Ovary (tissue), 10 donors: ENCODE measurements at places on chromosomes 11 and 22. TPM values are rescaled to one million over a fixed set of nuclear protein-coding genes. Genes with fewer than 3 reads are reported as not detected.

DEAF1 gene
- total RNA-seq, result 34.1 TPM

DNA sequence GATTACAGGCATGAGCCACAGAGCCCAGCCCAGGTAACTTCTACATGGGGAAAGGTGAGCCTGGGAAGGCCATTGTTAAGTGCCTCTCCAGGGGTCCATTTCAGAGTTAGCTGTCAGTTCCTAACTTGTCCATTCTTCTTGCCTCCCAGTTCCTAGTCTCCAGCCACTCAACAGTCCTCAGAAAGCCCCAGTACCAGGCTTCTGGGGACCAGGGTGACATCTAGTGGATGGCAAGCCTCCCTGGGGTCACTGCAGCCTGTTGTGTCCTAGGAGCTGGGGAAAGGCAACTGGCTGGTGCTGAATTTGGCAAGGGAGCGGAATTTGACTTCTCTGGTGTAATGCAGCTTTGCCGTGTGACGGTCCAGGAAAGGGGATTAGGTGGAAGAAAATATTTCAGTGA lies 2.1 kb downstream of the LGALS12 start:
- no peak for DNase-seq

DNA sequence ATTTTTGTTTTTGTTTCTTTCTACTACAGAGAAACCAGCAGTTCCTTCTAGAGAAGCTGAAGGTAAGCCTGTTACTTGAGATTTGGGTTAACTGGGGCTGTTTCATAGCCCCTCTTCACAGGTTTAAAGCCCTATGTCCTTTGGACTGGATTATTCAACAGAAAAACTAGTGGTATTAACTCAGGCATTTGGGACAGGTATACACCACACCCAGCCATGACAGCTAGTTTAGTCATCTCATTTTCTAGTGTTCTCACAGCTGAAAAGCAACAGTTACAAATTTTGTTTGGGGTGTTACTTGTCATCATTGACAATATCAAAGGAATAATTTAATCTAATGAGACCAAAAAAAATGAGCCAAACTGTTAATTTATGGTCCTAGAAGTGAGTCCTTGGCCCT lies 14.0 kb downstream of the LAYN start:
- DNase-seq, result no peak

DNA sequence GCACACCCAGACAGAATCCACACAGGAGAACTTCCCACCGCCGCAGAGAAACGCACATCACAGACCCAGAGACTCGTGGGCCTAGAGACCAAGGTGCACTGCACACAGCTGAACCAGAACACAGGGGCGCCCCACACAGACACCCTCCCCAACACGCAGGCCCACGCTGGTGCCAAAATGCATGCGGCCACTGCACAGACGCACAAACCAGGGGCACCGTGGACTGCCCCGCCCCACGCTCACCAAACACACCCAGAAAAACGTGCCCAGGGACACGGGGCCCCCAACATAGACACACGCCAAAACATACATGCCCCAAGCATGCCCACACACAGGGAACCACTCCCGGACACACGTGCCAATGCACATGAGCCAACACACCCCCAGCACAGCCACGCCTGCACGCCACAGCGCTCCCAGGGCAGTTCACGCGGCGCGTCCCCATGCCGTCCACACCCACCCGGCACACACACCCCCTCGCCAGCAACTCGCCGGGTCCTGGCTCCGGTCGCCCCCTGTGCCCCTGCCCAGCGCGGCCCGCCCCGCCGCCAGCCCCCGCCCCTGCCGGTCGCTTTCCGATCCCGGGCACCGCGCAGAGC lies 7.8 kb downstream of the ELFN2 start:
- DNase-seq, result no peak

GRCh38 chr11:125333354-125334073 lies 162.6 kb downstream of the FEZ1 start:
- DNase-seq, result no peak

GRCh38 chr11:134370526-134371435 lies 39.0 kb downstream of the GLB1L2 start:
- DNase-seq, result no peak

GRCh38 chr11:20125927-20126326 lies 34.3 kb downstream of the DBX1 start:
- no peak for DNase-seq

GRCh38 chr11:134862587-134863195 lies 450.6 kb upstream of the B3GAT1 start:
- DNase-seq, result no peak

KRTAP5-9 gene
- 0.77 TPM for total RNA-seq

GRCh38 chr11:79086056-79086455 lies 354.8 kb downstream of the TENM4 start:
- DNase-seq, result no peak

DNA sequence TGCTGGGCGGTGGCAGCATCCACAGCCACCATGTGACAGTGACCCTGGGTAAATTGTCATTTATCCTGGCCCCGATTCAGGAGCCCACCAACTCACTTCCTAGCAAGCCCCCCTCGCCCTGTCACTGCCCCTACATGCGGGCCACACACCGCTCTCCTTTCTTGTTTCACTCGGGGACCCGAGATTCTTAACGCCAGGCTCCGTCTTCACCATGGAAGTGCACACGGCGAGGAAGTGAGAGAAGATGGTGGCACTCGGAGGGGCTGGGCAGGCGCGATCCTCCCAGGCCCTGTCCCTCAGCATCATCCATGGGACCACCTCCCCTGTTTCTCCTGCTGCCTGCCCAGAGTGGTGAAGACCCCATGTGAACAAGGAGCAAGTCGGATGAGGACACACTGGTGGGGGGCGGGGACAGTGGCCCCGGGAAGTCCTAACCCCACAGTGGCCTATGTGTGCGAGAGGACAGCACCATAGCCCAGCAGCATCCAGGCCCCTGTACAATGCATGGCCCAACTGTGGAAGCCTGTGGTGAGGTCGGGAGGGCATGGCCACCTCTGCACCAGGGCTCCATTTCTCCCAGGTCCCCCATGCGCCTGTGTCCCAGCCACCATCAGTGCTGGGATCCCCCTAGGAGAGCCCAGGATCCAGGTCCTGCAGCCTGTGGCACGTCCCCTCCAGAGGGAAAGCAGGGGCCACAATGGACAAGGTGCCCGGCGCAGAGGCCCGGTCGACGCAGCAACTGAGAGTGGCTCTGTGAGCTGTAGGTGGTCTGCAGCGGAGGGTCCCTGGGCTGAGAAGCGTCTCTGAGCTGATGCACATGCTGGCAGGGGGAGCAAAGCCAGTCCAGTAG lies 262.8 kb downstream of the BRD1 start:
- no peak for DNase-seq

GRCh38 chr11:7572001-7572712 lies 58.4 kb downstream of the PPFIBP2 start:
- DNase-seq, result no peak

GRCh38 chr22:46696229-46696518 lies 41.9 kb downstream of the CERK start:
- DNase-seq, result no peak

DNA sequence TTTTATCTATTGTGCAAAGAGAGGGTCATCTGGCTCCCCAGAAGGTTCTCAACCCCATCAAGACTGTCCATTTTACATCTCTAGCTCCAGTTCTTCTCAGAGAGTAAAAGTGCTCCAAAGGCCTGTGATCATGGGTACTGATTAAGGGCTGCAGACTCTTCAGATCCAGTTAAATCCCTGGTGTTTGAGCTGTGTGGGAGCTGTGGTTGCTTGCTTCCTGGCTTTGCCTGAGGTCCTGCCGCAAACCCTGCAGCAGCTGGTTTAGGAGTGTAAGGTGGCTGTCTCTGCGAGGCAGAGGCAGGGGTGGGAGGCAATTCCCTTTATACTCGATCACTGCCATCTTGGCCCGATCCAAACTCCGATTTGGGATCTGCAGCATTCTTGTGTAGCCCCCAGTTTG lies 1.2 kb downstream of the MRPL17 start:
- DNase-seq, result no peak

DNA sequence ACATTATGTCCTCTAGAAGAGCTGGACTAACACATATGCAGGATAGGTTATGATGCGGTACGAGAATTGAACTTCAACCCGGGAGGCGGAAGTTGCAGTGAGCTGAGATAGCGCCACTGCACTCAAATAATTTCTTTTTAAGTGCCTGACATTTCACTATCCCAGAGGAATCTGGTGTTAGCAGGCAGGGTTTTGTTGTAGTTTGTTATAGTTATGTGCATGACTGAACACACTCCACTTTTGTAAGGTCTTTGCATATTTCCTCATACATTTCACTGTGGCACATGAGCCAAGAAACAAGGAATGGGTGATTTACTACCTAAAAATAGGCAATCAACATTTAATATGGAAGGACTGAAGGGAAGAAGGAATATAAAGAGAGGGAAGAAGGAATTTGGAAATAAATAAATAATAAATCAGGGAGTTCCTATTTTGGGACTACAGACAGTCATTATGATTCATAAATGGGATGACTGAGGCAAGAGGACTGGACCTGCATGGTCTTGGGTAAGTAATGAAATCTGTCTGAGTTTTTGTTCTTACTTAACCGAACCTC lies 8.7 kb upstream of the HIPK3 start:
- no peak for DNase-seq

DNA sequence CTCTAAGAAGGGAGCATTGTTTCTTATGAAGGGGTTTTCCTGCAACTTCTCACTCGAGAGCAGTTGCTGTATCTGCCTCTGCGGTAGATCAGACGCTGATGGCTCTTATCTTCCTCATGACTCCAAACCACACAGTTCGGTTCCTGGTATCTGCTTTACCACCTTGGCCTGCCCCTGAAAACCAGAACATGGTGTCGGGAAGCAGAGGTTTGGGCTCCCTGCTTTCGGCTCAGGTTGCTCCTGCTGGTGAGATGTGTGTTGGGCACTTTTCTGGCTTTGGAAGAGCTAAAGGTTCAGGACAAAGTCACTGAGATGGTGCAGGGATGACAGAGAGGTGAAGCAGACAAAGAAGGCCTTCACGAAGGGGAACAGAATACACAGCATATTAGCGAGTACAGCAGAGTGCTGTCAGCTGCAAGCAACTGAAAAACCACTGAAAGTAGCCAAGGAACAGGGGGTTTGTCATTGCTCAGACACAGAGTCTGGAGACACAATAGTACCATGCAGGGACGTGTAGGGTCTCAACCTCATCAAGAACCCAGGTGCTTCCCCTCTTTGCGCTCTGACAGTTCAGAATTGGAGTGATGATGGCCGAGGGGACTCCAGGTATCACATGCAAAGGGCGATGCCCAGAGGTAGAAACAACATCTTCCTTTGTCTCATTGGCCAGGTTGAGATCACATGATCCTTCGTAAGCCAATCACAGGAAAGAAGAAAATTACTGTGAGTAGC lies 11.9 kb upstream of the CSF2RB start:
- DNase-seq, result no peak

- DNase-seq, result no peak
Observed at GRCh38 chr11:116871248-116871647, 33.8 kb upstream of the APOA1 start.

GRCh38 chr11:76094740-76095139 lies 111.6 kb downstream of the WNT11 start:
- no peak for DNase-seq

DNA sequence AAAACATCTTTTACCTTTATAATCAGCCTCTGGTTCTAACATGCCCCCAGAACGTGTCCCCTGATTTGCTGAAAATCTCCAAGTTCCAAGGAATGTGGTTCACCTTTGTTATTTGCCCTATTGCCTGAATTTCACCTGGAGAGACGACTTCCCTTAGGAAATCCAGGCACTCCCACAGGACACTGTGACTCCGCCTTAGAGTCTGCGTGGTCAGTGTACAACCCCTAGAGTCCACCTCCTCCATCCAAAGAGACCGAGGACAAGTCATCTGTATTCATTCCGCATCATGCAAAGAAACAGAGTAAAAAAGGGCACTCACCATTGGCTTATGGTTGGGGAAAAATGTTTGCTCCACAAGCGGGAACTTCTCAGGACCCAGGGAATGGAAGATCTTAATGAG lies 63.1 kb downstream of the TIMP3 start:
- DNase-seq, result no peak

DNA sequence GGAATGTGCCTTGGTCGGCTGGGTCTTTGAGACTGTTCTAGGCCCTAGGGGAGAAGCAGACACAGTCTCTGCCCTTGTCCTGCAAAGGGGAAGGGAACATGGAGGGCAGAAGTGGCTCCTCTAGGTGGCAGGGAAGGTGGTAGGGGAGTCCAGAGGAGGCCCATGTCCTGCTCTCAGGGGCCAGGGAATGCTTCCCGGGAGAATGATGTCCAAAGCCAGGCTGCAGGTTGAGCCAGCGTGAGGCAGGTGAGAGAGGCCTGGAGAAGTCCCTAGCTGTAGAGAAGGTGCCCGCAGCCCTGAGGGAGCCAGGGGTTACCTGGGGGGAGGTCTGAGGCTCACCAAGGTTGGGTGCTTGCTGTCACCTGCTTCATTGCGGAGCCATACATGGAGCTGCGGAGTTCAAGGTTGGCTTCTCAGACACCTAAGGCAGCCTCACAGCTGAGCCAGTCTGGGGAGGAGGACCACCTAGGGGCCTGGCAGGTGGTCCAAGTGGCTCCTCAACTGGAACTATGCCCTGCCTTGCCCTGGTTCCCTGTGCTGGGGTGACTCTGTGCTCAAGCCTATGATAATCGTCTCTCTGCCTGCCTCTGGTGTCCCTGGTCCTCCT lies 46.1 kb downstream of the SMIM38 start:
- DNase-seq, result no peak

GRCh38 chr11:85810521-85810870 lies 445 bp downstream of the SYTL2 start:
- DNase-seq, result no peak

- no peak for DNase-seq
Observed at GRCh38 chr11:102712137-102712536, 6.6 kb upstream of the MMP27 start.

TRPC6 gene
- 2.4 TPM for total RNA-seq

DNA sequence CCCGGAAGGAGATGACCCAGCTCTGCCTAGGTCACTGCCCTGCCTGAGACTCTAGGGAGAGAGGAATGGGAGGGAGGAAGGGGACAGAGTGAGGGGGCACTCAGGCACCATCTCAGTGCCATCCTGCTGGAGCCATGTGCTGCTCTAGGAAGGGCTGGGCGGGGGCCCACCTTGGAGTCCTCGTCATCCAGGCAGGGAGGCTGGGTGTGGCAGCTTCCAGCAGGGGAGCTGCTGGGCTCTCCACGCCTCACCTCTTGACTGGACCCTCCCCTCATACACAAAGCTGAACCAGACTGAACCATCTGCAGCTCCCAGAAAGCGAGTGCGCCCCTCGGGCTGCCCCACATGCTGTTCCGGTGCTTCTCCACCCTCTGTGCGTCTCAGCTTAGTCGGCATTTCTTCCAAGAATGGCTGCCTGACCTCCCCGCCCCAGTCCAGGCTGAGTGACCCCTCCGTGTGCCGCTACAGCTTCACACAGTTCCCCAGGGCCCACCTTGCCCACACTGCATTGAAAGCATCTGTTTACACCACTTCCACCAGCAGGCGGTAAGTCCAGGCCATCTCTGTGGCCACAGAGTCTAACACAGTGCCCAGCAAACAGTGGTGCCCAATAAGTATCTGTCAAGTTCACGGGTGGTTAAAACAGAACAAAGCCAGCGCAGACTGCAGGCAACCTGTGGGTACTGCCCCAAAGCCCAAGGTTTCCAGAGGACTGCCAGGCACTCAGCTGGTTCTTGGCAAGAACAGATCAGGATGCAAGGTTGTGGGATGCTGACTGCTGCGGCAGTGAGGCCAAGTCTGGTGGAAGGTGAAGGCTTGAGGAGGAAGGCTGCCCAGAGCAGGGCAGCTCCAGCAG lies 9.4 kb upstream of the TRIM29 start:
- DNase-seq, result no peak
